ENCODE measurements at places on chromosomes 2 and 18. TPM values are rescaled to one million over a fixed set of nuclear protein-coding genes. Genes with fewer than 3 reads are reported as not detected.

DNA sequence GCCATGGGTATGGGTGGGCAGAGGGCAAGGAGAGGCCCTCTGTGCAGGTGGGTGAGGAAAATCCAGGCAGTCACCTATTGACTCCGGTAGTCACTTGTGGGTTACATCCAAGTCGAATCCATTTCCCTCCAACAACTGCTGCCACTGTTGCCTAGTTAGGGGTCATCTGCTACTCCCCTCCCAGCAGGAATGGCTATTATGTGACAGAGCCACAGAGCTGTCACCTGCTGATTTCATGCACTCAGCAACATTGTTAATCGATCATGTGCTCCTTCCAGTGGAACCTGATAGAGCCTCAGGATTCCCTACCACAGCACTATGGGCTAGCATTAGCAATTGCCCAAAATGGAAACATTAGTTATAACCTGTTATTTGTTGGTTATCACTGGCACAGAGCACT lies 31.4 kb downstream of the POLR1A start:
- H3K4me3 ChIP-seq = no peak overlapping the region
- H3K27ac ChIP-seq = no peak overlapping the region
- H3K36me3 ChIP-seq = no peaks in the 10 kb centered on the region
- no peaks in the 10 kb centered on the region for H3K4me1 ChIP-seq

- no peak overlapping the region for H3K27ac ChIP-seq
- no peak for DNase-seq
- no peaks in the 10 kb centered on the region for H3K4me1 ChIP-seq
- H3K36me3 ChIP-seq = no peaks in the 10 kb centered on the region
- no peak overlapping the region for H3K4me3 ChIP-seq
Measured at GRCh38 chr2:105593221-105593967, 151.3 kb upstream of the NCK2 start.

GRCh38 chr2:98252038-98252773 lies 94.0 kb upstream of the CNGA3 start:
- no peak overlapping the region for H3K27ac ChIP-seq
- H3K36me3 ChIP-seq = no peaks in the 10 kb centered on the region
- H3K4me3 ChIP-seq = no peak overlapping the region
- H3K4me1 ChIP-seq = no peaks in the 10 kb centered on the region

GRCh38 chr2:127139766-127140165 lies 32.8 kb upstream of the BIN1 start:
- no peak overlapping the region for H3K4me3 ChIP-seq
- H3K27ac ChIP-seq = no peak overlapping the region
- no peaks in the 10 kb centered on the region for H3K36me3 ChIP-seq
- H3K27me3 ChIP-seq = no peaks in the 10 kb centered on the region
- H3K4me1 ChIP-seq = peaks cover 4% of the 10 kb centered on the region
- DNase-seq = no peak

DNA sequence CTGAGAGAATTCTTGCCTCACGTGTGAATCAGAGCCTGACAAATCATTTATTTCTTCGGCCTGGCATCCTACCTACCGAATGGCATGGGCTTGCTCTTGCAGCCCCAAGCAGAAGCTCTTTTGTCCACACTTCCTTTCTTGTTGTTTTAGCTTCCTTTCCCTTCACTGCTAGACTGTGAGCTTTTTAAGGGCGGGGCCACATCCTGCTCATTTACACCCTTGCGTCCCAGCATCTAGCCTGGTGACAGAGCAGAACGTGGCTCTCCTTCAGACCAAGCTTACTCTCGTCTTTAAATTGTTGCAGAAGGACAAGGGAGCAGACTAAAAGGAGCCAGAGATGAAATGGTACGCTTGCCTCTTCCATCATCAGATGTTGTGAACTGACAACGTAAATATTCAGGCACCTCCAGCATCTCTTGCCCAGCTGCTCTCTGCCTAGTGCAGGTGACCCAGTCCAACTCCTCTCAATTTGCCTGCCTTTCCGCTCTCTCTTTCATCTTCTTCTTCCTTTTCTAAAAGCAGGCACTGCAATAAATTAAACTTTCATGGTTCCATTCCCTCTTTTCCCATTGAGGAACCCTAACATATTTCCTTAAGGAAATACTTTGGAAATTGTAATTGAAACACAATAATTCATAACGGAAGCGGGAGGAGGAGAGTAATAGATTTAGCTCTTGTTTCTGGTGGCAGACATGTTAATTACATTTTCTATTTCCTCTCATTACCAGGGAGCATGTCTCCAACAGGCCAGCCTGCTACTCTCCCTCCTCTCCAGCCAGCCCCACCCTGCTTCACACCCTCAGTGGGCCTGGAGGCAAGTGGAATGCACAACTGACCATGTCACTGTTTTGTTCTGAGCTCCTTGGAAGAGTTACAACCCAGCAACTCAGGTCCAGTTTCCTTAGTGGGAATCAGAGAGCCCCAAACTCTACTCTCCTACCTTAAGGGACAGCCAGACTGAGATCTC lies 228.1 kb upstream of the TRIB2 start:
- no peak overlapping the region for H3K27ac ChIP-seq
- H3K4me1 ChIP-seq = no peaks in the 10 kb centered on the region
- no peak for DNase-seq
- no peaks in the 10 kb centered on the region for H3K36me3 ChIP-seq

- H3K4me3 ChIP-seq = peak overlapping the region; percentile 60
- no peaks in the 10 kb centered on the region for H3K27me3 ChIP-seq
- H3K4me1 ChIP-seq = peaks cover 17% of the 10 kb centered on the region
- H3K36me3 ChIP-seq = no peaks in the 10 kb centered on the region
Measured at GRCh38 chr2:70977605-70978205, 725 bp upstream of the ANKRD53 start.

DNA sequence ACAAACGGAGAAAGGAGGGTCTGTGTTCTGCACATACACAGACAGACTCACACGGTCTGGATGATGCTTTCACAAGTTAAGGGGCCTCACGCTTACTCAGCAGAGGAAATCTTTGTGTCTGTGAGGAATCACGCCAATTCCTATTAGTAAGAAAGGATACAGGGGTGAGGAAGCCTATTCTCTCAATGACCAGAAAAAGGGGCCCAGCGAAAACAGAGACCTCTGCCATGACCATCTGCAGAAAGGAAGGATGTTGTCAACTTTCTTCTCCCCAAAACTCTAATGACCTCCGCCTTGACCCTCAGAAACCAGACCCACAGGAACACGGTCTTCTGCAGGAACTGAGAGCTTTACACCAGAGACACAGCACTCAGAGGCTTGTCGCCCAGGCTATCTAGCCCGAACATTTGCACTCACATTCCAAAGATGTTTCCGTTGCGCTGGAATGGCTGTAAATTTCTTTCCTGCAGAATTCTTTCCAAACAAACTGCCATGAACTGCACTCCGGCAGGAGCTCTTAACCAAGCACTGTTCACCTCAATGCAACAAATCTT lies 186.3 kb downstream of the TCF4 start:
- peak overlapping the region; percentile 84 for H3K27ac ChIP-seq
- peaks cover 16% of the 10 kb centered on the region for H3K4me1 ChIP-seq
- peak; percentile 48 for DNase-seq
- no peaks in the 10 kb centered on the region for H3K36me3 ChIP-seq

DNA sequence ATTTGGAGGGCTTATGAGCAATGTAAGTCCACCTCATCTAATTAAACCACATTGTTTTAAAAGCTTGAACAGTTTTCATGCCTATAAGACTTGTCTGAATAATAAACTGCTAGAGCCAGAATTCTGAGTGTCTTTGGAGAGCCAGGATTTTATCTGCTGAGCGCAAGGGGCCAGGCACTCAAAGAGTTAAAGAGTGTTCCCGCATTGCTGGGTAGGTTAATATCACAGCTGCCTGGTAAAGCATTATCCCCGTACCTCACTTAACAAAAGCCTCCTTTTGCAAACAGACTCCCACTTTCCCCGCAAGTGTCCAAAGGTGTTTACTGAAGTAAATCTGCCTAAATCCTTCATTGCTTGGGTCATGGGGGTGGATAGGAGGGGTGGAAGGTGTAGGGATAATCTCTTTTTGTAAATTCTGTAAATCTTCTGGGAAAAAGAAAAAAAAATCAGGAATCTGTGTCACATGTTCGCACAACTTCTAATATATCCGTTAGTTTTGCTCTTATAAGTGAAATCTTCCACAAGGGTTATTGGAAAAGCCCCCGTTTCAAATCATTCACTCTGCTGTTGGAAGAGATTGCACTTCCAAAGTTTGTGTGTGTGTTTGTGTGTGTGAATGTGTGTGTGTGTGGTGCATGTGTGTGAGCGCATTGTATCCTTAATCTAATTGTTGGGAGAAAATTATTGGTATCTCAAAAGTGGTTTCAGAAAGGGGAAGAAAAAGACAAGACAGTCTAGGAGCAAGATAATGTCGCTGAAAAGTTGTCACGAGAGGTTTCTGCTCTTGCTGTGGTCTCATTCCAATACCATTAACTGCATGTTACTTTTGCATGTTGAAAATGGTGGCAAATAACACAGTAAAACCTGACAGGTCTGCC lies 10.7 kb downstream of the ZEB2 start:
- no peaks in the 10 kb centered on the region for H3K36me3 ChIP-seq
- peaks cover 87% of the 10 kb centered on the region for H3K27me3 ChIP-seq
- peak overlapping the region; percentile 65 for H3K27ac ChIP-seq

- H3K36me3 ChIP-seq = no peaks in the 10 kb centered on the region
- H3K27ac ChIP-seq = no peak overlapping the region
- H3K4me1 ChIP-seq = no peaks in the 10 kb centered on the region
- no peak for DNase-seq
- H3K27me3 ChIP-seq = no peaks in the 10 kb centered on the region
Measured at GRCh38 chr2:51379997-51380396, 348.1 kb upstream of the NRXN1 start.

- DNase-seq = no peak
- no peaks in the 10 kb centered on the region for H3K4me1 ChIP-seq
- H3K4me3 ChIP-seq = no peak overlapping the region
- no peak overlapping the region for H3K27ac ChIP-seq
- H3K36me3 ChIP-seq = no peaks in the 10 kb centered on the region
- no peaks in the 10 kb centered on the region for H3K27me3 ChIP-seq
Measured at GRCh38 chr18:79630281-79631095, 49.1 kb upstream of the CTDP1 start.

- peaks cover 6% of the 10 kb centered on the region for H3K27me3 ChIP-seq
- peaks cover 5% of the 10 kb centered on the region for H3K4me1 ChIP-seq
- H3K36me3 ChIP-seq = no peaks in the 10 kb centered on the region
- no peak overlapping the region for H3K27ac ChIP-seq
- H3K4me3 ChIP-seq = peak overlapping the region; percentile 86
Measured at GRCh38 chr18:5542515-5543035, 1.2 kb downstream of the EPB41L3 start.

DNA sequence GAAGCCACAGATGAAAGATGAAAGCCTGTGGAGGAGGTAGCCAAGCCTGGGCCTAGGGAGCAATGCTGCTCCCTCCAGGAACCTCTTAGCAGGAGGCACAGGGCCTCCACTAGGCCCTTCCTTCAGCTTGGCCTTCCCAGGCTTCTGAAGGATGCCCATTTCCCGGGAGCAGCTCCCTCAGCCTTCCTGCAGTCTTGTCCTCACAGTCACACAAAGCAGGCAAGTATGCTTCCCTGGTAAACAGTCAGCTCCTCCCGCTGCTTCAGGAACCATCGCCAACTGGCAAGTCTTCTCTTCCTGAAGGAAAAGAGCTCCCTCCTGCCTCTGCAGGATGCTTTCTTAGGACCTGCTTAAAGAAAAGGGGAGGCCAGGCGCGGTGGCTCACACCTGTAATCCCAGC lies 53.2 kb downstream of the SMAD7 start:
- peaks cover 9% of the 10 kb centered on the region for H3K4me1 ChIP-seq
- no peaks in the 10 kb centered on the region for H3K27me3 ChIP-seq
- DNase-seq = peak; percentile 4
- H3K27ac ChIP-seq = no peak overlapping the region
- no peak overlapping the region for H3K4me3 ChIP-seq

GRCh38 chr2:239273280-239274234 lies 127.3 kb downstream of the HDAC4 start:
- H3K36me3 ChIP-seq = no peaks in the 10 kb centered on the region
- no peak overlapping the region for H3K4me3 ChIP-seq
- peak overlapping the region; percentile 85 for H3K27ac ChIP-seq
- H3K4me1 ChIP-seq = peaks cover 42% of the 10 kb centered on the region
- no peak for DNase-seq
- H3K27me3 ChIP-seq = no peaks in the 10 kb centered on the region

Gene HRH4
- not detected for total RNA-seq

Gene ITPRIPL1
- 2.0 TPM for total RNA-seq
